ENCODE measurements at places on chromosomes 2 and 18.

GRCh38 chr2:197498937-197499593 lies 575 bp downstream of the HSPD1 start:
- peak; percentile 44 for DNase-seq

DNA sequence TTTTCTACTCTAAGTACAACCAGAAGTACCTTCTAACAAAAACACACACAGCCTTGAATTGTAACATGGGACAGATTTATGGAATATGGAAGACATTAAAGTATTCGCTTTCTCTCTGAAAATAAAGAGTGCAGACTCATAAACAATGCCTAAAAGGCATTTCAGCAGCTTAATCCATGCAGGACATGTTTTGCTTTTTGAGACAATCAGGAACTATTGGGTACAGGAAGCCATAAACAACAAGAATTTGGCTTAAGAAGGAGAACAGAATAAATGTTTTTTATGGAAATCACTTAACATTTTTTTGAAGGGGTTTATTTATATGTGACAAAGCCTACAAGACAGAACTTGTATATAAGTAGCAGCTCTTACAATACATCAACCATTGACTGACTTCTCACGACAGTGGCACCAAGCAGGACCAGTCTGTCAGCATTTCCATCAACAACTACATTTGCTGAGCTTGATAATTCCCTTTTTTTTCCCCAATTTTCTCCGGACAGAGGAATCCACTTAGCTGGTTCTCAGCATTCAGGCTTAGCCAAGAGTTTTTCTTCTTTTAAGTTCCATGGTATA lies 140.1 kb downstream of the EXOC6B start:
- no peak for DNase-seq

GRCh38 chr2:235643680-235644511 lies 150.1 kb downstream of the AGAP1 start:
- no peak for DNase-seq

DNA sequence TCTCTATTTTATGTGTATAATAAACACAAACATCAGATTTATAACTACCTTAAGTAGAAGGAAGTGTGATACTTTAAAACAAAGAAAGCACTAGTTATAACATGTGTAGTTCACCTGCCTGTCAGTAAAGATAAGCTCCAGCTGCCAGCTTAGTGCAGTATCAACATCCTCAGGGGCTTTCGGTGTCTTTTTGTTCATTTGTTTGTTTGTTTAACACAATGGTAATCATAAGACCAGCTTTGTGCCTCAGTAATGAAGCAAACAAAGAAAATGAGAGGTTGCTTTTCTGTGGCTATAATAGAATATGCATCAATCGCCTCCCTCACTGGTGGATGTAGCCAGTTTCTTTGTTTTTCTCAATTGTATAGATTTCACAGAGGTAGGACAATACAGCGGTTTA lies 1499.0 kb upstream of the TMEFF2 start:
- DNase-seq, result no peak

DNA sequence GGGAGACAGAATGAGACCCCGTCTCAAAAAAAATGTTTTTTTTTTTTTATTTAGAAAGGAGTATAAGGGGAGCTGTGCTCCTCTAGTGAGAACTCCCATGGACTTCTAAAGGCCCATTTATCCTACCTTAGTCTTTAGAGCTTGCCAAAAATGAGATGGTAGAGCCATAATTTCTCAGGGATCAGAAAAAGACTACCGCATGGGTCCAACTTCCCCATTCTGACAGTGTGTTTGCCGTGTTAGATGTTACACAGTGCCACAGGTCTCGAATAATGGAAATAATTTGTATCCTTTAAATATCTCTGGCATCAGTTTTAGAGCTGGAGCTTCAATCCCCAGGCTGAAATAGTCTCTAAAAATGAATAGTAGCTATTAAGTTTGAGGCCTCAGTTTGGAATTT lies 6.0 kb upstream of the SLC39A10 start:
- no peak for DNase-seq

DNA sequence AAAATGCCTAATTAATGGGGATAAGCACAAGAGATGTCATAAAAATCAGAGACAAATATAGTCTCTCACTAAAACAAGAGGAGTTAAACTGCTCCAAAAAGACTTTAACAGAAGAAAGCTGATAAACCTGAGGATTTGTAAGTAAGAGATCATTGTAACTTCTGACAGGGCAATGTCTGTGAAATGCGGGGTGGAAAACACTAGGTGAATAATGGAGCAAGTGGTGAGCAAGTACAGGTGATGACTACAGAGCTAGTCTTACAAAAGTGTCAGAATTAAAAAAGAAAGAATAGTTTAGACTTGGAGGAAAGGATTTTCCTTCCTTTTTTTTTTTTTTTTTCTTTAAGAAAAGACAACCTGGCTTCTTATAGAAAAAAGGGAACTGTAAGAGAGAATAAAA lies 22.7 kb downstream of the ATAD2B start:
- DNase-seq, result no peak

DNA sequence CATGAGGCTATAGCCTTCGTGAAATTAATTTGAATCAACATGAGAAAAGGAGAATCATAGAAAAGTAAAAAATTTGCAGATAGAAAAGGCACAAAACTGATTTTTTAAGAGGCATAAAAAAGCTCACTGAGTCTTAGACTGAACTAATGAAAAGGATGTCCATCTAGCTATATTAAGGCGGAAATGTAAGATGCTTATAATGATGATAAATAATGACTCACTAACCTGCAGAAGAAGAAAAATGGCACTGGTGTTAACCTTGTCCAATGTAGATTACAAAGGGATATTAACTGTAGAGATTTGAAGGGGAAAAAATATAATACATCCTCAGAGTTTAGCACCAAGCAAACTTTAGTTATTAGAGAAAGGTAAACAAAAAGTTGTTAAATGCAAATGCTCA lies 1098.0 kb upstream of the DDX18 start:
- DNase-seq, result no peak

GRCh38 chr18:75875559-75875958 lies 448.1 kb upstream of the SMIM21 start:
- no peak for DNase-seq

DNA sequence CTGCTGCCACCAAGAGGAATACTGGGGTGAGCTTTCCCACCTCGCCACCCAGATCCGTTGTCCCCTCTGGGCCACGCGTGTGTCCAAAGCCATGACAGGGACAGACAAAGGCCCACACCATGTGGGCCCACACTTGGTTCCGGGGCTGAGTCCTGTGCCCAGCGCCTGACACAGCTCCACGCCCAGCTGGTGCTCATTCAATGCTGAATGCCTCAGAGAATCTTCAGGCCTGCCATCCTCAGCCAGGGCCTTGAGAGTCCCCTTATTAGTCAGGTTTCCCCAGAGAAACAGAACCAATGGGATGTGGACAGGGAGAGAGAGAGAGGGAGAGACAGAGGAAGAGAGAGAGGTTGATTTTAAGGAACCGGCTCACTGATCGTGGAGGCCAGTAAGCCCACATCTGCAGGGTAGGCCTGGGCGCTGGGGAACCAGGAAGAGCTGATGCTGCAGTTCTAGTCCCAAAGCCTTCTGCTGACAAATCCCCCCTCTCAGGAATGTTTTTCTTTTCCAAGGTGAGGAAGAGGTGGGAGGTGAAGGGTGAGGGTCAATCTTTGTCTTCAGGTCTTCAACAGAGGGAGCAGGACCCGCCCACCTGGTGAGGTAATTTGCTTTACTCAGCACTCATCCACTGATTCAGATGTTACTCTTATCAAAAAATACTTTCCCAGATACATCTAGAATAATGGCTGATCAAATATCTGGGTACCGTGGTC lies 10.2 kb upstream of the SPATA3 start:
- no peak for DNase-seq

DNA sequence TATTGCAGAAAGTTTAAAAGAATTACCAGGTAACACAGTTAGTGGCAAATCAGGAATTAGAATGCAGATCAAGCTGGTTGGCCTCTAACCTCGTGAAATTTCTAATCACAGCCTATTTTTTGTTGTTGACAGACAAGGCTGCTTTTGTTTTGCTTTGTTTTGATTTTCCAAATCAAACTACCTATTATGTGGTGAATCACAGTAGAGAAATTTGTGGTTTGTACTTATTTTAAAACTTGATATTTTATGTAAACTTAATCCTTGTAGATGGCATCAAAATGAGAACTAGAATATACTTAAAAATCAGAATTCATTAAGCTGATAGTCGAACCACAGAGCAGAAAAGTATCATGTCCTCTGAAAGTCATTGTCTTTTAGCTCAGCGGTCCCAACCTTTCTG lies 258.1 kb downstream of the CTNNA2 start:
- no peak for DNase-seq

GRCh38 chr2:174717273-174717672 lies 47.0 kb downstream of the CHRNA1 start:
- peak; percentile 46 for DNase-seq

DNA sequence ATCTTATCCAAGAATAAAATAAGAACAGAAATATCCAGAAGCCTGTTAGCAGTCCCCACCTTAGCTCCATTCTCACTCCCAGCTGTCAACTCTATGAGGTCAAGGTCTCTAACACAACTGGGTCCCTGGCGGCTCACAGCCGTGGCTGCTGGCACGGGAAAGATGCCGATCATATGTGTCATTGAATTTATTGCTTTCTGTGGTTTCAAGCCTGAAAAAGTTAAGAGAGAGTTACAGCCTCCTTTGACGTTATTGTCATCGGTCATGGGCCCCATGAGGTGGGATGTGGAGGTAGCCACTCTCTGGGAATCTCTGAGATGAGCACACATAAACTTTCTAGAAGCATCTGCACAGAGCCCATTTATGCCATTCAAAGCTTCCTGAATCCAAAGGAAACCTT lies 28.7 kb upstream of the CABLES1 start:
- DNase-seq, result peak; percentile 69

DNA sequence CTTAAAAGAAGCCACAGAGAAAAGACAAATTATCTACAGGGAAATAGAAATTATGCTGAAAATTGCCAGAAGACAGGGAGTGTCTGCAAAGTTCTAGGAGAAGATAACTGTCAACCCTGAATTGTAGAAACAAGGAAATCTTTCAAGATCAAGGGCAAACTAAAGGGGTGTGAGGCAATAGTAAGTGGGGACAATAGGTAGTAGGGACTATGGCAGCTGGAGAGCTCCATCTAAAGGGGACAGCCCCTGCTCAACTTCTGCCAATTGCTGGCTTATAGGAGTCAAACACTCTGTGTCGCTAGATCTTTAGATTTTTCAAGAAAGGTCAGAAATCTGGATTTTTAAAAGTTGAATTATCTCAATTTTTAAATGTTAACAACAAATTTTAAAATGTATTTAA lies 10.1 kb upstream of the ST3GAL5 start:
- no peak for DNase-seq

DNA sequence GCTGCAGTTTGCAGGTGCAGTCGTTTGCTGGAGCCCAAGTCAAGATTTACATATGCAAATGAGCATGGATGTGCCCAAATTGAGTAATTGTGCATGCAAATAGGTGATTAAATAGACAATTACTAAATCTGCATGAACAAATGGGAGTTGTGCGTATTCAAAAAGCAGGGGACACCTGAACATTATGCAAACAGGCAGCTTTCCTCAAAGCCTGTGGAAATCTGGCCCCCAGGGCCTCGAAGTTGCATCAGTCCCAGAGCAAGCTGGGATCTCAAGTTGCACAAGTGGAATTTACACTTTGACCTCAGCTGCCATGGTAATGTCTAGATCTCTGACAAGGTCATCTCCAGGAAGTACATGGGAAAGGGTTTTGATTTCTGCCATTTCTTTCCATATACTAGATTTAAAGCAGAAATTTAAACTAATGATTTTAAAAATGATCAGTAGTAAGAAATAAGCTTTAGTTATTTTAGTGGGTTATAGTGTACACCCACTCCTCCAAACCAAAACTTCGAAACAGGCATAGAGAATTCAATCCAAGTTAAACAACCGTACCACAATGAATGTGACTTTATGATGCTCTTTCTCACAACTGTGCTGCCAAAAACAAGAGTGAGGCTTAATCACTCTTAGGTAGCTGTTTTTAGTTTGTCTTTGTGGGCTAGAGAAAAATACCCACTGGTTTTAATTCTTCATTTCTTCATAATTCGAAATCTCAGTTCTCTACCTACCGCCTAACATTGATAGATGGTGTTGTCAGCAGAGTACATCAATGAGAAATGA lies 110.7 kb downstream of the RND3 start:
- DNase-seq, result no peak

GRCh38 chr2:29225814-29226213 lies 110.6 kb downstream of the CLIP4 start:
- DNase-seq, result no peak

DNA sequence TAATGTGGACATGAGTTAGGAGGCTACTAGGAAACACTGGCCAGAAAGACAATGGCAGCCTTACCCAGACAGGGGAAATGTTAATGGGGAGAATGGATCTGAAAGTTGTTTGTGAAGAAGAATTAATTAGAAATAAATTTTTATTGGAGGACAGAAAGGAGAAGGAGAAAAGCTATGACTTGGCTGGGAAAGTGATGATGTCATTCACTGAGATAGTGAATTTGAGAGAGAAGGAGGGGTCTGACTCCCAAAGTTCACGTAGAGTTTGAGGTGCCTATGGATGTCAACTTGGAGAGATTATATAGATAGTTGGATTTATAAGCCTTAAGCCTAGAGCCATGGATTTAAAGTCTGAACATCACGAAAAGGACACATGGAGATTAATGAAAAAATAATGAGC lies 144.6 kb upstream of the ZNF521 start:
- no peak for DNase-seq

GRCh38 chr2:23346029-23346428 lies 39.0 kb upstream of the KLHL29 start:
- DNase-seq, result no peak

DNA sequence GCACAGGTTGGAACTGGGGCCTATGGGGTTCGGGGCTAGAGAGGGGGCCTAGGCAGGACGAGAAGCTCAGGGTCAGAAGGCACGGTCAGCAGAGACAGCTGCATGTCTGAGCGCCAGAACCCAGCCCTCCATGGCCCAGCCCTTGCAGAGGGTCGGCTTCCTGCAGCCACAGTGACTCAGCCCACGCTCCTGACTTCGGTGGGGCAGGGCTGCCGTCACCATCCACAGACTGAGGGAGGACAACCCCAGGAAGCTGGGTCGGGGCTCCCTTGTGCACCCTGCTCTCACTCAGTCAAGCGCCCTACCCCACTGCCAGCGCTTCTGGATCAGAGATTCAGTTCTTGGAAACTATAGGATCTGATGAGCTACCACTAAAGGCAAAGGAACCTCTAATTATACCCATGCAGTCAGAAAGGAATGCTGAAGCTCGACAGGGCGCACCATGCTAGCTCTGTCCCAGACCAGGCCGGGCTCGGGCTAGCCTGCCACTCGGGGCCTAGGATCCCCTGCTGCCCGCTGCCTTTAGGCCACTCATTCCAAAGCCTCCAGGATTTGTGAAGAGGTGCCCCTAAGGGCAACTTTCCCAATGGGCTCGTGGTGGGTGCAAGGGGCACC lies 3.0 kb downstream of the ACTR1B start:
- DNase-seq, result peak; percentile 22
